ENCODE measurements at places on chromosomes 12 and 14.

- DNase-seq, result no peak
Measured at GRCh38 chr12:15632708-15633107, 156.5 kb downstream of the EPS8 start.

DNA sequence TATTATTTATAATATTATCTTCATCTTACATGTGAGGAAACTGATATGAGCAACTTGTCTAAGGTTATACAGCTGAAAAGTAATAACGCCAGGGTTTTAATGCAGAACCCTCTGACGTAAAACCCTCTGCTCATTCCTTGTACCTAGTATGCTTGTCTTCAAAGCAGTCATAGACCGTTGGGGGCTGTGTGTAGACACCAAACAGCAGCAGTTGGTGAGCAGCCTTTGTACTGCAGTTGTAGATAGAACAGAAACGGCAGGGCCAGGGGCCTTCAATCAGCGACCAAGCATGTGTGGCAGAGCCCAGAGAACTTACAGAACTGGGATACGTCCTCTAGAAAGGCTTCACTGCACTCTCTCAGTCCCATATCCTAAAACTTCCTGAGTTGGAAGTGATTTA lies 28.1 kb downstream of the EVL start:
- DNase-seq, result no peak

- DNase-seq, result no peak
Measured at GRCh38 chr12:27998658-27999057, 26.1 kb upstream of the PTHLH start.

DNA sequence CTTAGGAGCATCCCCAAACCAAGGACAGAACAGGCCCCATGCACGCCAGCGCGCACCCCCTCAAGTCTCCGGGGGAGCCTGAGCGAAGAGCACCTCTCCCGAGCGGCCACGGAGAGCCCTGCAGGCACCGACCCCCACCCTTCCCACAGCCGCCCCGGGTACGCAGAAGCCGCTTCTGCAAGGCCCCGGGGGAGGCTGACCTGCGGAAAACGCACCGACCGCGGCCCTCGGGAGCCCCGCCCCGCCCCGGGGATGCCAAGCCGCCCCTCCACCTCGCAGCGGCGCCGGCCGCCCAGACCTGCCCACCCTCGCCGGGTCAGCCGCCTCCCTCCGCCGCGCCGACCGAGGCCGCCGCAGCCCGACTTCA lies 385 bp downstream of the CAPRIN2 start:
- DNase-seq, result no peak

DNA sequence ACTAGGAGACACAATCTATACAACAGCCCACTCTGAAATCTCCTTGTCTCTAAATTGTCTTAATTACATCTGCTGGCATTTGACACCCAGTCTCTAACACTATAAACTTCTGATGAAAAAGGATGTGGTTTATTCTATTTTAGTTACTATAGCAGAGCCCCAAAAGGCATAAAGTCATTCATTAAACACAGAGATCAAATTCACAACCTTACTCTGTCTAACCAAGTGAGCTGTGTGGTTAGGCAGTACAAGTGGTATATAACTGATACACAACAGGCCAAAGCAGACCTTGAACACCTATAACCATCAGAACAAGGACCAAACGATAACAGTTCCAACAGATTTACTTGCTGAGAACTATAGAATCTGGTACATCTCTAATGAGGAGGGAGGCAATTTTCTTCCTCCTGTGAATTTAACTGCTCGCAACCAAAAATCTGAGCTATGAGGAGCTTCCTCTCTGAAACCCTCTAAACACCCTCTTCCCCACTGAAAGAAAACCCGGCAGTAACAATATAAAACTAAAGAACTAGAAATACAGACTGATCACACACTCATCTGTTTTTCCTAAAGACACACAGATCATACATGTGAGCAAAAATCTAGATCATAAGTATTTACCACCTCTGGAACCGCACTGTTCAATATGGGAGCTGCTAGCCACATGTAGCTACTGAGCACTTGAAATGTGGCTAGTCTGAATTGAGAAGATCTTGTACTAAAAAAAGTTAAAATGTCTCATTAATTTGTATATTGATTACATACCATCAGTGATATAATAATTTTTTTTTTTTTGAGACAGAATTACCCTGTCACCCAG lies 17.7 kb downstream of the SPPL3 start:
- no peak for DNase-seq

DNA sequence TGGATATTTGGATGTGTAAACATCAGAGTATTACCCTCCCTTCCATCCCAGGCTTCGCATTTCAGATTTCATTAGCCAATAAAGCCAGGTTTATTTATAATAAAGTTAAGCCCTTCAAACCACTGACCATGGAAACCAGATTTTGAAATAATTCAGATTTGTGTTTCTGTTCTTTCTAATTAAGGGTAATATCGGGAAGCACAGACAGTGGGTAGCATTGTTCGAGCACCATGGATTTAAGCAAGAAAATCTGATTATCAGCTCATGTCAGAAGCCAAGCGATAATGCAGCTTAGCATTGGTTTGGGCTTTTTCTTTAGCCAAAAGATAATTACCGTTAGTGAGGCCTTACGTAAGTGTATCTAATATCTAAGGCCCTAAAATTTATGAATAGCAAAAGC lies 116.1 kb downstream of the C12orf42 start:
- DNase-seq, result no peak

DNA sequence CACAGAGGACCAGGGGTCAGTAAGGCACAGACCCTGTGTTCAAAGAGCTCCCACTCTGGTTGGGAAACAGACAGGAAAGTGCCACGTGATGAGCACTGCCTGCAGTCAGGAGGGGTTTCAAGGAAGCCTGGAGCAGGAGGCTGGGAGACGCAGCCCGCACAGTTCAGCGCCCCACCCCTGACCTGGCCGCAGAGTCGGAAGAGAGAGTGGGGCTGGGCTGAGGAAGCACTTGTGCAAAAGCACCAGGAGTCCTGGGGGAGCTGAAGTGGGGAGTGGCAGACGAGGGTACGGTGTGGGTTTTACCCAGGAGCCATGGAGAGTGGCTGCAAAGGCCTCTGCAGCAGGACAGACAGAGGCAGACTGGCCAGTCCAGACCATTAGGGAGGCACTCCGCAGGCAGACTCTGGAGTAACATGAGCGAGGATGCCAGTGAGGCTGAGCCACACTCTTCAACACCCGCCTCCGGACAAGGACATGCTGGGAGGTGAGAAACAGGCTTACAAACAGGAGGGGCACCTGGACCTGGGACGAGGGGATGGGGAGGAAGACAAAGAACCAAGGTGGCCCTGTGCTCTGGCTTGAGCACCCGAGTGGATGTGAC lies 85.7 kb upstream of the GPR68 start:
- no peak for DNase-seq

DNA sequence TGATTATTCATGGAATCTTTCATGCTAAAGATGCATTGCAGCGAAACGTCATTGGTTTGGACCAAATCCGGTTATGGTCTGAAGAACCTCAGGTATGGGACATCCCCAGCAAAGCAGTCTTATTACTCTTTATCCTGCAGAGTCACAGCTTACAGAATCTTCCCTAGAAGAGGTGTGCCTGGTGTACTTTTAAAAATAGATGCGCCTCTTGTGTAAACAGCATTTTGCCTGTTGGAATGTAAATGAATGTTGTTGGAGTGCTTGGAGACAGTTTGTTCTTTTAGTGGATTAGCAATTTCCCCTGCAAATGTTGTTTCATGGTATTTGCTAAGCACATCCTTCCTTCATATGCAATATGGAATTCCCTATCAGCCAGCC lies 242.5 kb downstream of the ZFP36L1 start:
- no peak for DNase-seq

- peak; percentile 54 for DNase-seq
Measured at GRCh38 chr12:47807338-47807737, 12.4 kb downstream of the HDAC7 start.

GRCh38 chr12:89949457-89950195 lies 241.0 kb upstream of the ATP2B1 start:
- peak; percentile 66 for DNase-seq

GRCh38 chr12:72699362-72699761 lies 427.2 kb downstream of the TRHDE start:
- DNase-seq, result no peak

GRCh38 chr12:105280966-105281693 lies 45.2 kb upstream of the APPL2 start:
- DNase-seq, result no peak

- no peak for DNase-seq
Measured at GRCh38 chr12:116262741-116263140, 14.8 kb downstream of the MED13L start.

- no peak for DNase-seq
Measured at GRCh38 chr12:7905071-7905470, 30.9 kb downstream of the SLC2A3 start.

GRCh38 chr12:43131301-43131700 lies 420.7 kb downstream of the ADAMTS20 start:
- no peak for DNase-seq

- DNase-seq, result no peak
Measured at GRCh38 chr12:12474471-12474928, 88.2 kb downstream of the DUSP16 start.

GRCh38 chr12:58034311-58034710 lies 92.9 kb downstream of the ATP23 start:
- no peak for DNase-seq

All from heart right ventricle (tissue), 16 donors.